ENCODE measurements at places on chromosomes 4 and X. TPM values are rescaled to one million over a fixed set of nuclear protein-coding genes. Genes with fewer than 3 reads are reported as not detected.

LAGE3 gene
- total RNA-seq, result 34.1 TPM

- no peak for DNase-seq
These were observed 5.2 kb upstream of the SLC2A9 start for GRCh38 chr4:10026485-10026884.

GRCh38 chrX:109862433-109862832, 129.4 kb upstream of the ACSL4 start:
- no peak for DNase-seq

DNA sequence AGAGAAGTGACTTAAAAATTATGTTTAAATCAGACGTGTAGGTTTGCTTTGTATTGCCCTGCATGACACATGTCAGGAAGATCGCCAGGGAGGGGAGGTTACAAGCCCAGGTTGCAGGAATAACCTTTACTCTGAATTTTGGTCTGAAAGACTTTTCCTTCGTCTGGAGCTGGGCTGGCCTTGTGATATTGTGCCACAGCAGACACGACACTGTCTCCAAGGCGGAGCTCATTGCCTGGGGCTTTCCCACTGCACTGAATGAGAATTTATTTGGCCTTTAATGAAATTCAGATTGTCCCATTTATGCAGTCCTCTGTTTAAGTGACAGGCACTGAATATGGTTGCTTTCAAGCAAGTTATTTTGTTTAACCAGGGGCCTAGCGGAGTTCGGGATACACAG, 45.1 kb downstream of the RHOH start:
- no peak for DNase-seq

DNA sequence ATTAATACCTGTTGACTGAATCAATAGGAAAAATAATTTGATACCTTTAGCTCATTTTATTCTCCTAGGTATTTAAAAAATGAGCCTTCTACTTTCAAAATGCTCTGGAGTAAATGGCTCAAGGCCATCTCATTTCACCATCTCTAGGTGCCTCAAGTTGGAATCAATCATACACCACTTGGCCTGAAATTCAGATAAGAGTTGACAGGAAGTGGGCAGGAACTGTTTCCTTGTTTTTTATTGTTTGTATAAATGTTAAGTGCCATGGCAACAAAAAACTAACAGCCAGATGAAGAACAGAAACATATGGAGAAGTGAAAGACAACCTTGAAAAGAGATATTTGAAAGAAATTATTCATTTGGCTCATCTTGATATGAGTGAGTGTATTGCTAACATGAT, 12.4 kb downstream of the LIMCH1 start:
- no peak for DNase-seq

DNA sequence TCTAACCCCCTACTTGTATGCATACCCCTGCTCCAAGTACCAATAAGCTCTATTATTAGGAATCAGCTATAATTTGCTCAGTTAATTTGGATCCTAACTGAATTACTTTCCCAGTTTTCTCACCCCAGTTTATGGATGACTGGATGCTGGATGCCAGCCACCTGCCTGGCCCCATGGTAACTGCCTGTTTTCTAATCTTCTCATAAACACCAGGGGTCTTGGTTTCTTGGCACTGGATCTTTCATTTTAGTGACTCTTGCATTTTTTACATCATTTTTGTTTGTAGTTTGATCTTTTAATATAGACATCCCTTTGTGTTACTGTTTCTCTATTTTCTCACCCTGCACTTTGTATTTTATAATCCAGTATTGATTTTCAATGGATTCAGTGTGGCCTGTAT, 246.8 kb downstream of the ADGRL3 start:
- no peak for DNase-seq

DNA sequence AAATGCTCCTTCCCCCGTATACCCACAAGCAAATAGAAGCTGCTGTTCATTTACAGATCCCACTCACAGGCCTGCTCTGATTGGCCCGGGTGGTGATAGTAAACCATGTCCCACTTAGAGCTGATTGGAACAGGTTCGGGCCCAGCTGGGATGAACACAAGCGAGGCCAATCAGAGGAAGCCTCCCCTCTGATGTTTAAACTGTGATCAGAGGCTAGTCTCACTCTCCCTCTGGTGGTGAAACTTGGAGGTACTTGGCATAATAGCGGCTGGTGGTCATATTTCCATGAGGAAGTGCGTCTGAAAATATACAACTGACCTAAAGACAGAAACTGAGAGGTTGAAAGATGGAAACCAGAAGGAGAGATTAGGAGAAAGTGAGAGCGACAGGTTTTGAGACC, 51.5 kb upstream of the TRPC3 start:
- peak; percentile 86 for DNase-seq

DNA sequence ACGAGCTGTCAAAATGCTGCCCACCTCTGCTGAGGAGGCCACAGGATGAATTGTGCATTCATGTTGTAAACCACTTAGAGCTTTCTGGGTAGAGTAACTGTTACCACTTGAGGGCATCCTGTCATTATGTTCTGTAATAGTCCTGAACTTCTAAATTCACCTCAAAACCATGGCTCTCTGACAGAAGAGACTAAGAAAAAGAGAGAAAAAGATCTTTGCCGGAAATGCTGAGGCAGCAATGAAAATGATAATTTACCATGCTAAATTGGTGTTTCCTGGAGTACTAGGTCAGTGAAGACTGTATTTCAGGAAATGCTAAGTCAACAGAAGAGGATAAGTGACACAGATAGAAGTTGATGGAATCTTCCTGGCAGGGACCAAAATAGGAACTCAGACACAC, 942.3 kb upstream of the SLIT2 start:
- DNase-seq, result no peak

- no peak for DNase-seq
These were observed 486.4 kb upstream of the FAT1 start for GRCh38 chr4:187209921-187210613.

DNA sequence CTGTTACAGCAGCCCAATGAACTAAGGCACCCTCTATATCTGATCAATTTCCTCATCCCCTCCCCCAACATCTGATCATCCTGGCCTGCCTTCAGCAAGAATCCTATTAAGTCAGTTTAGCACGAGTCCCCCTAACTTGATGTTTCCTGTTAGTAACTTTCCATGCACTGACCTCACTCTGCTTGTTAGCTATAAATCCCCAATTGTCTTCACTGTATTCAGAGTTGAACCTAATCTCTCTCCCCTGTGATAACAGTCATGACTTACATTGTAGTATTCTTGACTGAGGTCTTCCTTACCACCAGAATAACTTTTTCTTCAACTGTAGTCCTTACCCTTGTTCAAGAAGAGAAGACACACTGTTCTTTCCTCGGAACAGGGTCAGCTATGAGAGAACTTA, 8.5 kb downstream of the ANXA5 start:
- DNase-seq, result no peak

GRCh38 chrX:1403228-1403627, 11.3 kb upstream of the SLC25A6 start:
- DNase-seq, result no peak

Data from endodermal cell (in vitro differentiated cells).